ENCODE measurements at places on chromosomes 4 and X.

DNA sequence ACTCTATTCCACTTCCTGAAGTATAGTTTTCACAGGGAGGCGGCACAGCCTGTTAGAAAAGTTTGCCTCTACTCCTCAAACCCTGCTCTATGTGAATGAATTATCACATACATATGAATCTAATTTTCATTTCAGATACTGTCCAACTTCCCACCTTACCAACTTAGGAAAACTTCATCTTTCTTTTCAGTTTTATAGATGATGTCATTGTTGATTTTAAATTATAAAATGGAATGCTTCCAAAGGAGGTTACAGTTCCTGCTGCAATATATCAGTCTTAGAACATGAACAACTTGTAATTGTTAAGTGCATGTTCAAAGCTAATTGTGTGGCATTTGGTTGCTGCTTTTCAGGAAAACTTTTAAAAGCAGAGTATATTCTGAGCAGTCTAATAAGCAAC lies 92.4 kb downstream of the NEUROG2 start:
- no peak for DNase-seq

GRCh38 chrX:75655627-75656026 lies 129.4 kb downstream of the MAGEE2 start:
- DNase-seq: no peak

DNA sequence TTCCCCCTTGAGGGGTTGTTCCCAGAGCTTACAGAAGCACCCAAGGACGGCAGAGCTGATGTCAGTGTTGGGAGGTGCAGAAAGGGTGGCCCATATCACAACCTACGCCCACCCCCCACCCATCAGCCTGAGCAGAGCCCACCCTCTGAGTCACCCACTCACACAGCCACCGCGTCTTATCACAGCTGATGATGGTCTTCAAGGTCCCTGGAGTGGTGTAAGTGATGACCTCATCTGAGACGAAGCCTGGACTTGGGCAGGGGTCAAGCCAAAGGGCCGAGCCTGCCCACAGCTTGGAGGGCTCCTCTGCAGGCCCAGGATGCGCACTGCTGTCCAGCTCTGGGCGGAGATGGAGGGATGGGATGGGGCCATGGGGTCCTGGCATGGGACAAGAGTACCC lies 3.0 kb upstream of the HTRA3 start:
- no peak for DNase-seq

- DNase-seq: peak; percentile 60
Observed at GRCh38 chr4:118740869-118741268, 55.7 kb downstream of the METTL14 start.

GRCh38 chrX:133646719-133647116 lies 231.4 kb upstream of the GPC4 start:
- no peak for DNase-seq

DNA sequence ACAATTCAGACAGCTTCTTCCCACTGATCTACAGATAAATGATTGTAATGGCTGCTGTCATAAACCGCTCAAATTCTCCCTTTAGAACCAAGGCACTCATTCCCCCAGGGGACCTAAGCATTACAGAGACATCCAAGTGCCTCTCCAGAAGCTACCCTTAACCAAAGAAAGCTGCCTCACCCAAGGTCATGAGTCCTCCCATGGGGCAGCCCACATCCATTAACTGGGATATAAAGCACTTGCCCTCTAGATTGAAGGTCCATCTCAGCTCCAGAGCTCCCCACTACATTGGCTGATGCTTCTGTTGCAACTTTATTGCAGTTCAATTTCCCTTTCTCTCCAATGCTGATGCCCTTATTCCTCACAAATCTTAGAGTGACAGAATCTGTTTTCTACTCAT lies 40.5 kb upstream of the DCAF8L2 start:
- no peak for DNase-seq

All from hematopoietic multipotent progenitor cell treated with erythropoietin and hydrocortisone succinate and interleukin-3 and kit ligand, for 17 days (in vitro differentiated cells).